Activated CD4-positive, alpha-beta T cell treated with anti-CD3 and anti-CD28 coated beads, Interleukin-2, amount 50 U/mL, for 1 hour (primary cell): ENCODE measurements at places on chromosomes 1 and 21.

DNA sequence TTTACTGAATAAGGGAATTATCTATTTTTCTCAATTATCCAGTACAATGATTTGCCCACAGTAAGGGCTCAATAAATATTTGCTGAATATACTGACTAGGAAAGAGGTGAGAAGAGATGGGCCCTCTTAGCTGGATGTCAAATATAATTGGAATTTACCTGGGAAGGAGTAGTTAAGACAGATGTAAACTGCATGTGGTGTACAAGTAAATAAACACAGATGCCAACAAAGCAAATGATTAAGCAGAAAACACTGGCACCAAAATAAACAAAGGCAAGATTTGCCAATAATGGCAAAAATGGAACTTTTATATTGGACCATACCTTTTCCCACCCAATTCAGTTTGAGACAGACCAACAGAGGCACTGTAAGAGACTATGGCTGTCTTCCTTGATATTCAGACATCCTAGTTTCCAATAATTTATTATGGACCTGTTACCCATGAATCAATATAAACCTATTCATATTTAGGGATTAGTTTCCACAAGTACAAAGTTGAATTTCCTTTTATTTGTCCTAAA, 7.4 kb downstream of the PNRC2 start:
- no peak for DNase-seq

- DNase-seq, result no peak
Measured at GRCh38 chr1:85661767-85662166, 46.5 kb downstream of the ZNHIT6 start.

DNA sequence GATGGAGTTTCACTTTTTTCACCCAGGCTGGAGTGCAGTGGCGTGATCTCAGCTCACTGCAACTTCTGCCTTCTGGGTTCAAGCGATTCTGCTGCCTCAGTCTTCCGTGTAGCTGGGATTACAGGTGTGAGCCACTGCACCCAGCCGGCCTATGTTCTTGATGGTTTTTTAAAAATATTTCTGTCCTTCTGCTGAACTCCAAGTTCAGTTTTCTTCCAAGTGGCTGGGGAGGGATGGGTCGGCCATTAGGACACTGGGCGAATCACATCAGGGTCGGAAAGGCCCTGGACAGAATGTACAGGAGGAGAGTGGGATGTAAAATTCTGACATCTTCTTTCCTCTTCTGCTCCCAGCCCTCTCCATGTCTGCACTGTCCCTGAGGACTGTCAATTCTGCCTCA, 289.6 kb downstream of the PTPRU start:
- no peak for DNase-seq

GRCh38 chr1:220217383-220217988, 54.8 kb downstream of the RAB3GAP2 start:
- DNase-seq, result no peak

DNA sequence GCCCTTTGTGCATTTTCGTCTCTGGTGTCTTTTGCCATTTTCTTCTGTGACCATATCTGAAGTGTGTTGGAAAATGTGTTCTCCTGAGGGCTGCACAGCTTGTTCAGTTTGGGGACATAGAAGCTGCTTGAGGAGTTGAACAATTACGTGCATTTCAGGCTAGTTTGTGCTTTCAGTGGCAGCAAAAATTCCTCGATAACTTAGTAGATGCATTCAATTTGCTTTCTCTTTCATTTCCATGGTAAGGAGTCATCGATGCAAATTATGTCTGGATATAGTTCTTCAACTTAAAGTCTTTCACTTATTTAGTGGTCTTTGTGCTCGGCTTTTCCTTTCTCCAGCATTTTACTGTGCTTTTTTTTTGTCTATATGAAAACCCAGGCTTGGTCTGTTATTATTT, 441.5 kb downstream of the PLA2G4A start:
- no peak for DNase-seq

DNA sequence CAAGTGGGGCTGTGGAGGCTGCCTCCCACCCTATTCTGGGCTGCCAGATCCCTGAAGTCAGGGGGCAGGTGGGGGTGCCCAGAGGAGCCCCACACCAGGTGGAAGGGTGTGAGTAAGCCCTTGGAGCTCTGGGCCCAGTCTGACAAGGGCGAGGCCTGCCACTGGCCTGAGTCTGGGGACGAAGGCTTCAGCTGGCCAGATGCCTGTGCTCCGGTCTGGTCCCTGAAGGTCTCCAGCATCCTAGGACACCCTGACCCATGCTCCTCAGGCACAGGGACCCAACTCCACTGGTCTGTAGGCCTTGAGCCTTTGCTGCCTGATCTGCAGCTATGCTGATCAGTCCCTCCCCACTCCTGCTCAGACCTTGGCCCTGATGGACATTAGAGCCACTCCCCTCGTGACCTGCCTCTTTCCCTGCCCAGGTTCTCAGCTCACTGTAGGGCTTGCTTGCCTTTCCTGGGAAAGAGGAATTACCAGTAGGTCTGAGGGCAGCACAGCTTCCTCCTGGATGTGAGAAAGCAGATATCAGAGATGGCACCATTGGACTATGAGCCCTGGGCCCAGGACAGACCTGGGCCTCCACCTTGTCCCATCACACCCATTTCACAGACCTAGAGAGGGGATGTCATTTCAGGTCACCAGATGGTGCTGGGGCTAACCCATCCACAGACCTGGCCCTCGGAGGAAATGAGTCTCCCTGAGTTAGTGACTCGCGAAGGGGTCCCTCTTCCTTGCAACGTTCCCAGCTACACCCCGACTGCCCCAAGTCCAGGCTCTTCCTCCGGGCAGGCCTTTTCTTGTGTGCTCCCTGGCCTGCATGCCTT, 32.8 kb upstream of the CSF3R start:
- DNase-seq, result no peak

- no peak for DNase-seq
Measured at GRCh38 chr1:224742349-224742748, 126.2 kb downstream of the CNIH3 start.

DNA sequence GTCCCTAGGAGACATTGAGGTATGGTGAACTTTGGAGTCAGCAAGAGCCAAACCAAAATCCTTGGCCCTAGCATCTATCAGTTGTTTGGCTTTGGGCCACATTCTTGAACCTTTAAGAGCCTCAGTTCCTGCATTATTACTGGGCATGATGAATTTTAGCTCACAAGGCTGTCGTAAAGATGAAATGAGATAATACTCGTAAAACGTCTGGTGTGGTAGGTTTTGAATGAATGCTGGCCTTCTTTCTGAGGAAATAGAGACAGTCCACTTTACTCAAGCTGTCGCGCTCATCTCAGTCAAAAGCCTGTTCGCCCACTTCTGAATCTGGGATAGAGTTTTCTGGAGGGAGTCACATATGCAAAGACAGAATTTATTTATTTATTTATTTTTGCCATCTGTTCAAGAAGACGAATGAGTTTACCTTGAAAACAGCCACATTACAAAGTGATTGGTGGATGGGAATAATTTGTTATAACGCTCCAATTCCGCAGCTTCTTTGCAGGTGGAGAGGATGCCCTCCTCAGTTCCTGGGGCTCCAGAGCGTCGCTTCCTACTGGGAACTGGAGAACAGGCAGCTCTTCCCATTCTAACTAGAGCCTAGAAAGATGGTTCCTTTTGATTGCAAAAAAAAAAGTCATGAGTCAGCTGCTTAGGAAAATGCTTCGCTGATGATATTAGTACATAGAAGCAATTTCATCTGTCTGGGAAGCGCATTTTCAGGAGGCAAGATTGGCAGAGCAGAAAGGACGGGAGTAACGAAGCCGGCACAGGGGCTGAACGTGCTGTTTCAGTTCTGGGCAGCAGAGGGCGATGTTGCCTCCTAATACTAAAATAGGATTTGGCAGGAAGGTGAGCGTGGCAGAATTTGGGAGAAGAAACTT, 49.9 kb upstream of the CYP2J2 start:
- DNase-seq, result peak; percentile 37

DNA sequence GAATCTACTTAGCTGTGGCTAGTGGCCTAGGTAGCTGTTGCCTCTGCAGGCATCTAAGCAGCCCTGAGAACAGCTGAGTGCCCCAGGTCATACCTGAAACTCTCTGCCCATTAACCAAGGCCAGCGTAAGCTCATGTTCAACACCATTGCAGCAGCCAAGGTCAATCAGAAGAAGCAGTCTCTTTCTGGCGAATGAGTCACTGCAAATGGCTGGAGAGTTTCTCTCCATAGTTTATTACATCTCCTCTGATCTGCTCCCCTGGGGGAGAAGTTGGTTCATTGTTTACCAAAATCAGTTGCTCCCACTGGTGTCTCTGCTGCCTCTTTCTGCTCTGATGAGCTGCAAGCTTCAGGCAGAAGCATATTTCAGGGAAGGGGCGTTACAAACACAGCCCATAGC, 6.9 kb upstream of the BCL9 start:
- DNase-seq, result no peak

GRCh38 chr1:179889589-179889988, 7.5 kb downstream of the TOR1AIP1 start:
- no peak for DNase-seq

- DNase-seq, result no peak
Measured at GRCh38 chr21:38220270-38220737, 36.5 kb upstream of the KCNJ15 start.

GRCh38 chr1:175208773-175209492, 16.4 kb upstream of the KIAA0040 start:
- peak; percentile 38 for DNase-seq

GRCh38 chr21:15252431-15252830, 187.6 kb upstream of the NRIP1 start:
- DNase-seq, result no peak

- peak; percentile 22 for DNase-seq
Measured at GRCh38 chr1:43978551-43979260, at the start of gene B4GALT2. Gene B4GALT2 (plus strand): TSS chr1:43979210. CDS start chr1:43981161, 1,951 bp downstream.

- DNase-seq, result no peak
Measured at GRCh38 chr1:106465666-106466065, 590.8 kb upstream of the PRMT6 start.

DNA sequence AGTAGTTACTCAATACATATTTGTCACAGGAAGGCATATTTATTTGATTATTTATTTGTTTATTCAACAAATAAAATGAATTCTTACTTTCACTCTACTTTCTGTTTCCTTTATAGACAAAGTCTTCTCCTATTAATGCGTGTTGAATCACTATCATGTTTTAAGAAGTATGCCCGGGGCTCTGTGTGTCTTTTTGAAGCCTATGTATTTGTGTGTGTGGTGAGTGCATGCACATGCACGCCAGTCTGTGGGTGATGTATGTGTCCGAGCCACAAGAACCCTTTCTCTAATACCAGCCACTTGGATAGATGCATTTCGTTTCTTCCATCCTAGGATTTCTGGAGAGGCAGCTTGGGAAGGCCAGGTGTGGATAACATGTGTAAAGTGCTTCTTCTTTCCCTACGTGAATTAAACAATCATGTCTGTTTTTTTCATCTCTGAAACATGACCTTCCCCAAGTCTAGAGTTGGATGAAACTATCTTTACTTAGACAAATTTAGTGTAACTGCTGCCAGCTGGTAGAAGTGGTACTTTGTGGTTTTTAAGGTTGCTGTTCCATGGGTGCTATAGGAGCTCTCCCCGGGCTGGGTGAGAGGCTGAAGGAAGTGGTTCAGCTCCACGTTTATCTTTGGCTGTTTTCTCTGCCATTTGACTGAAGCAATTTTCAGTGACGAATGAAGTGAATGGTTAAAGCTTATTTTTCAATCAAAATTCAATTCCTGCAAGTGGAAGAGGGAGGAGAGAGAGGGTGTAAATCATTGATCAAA, 46.8 kb upstream of the PPM1J start:
- no peak for DNase-seq

- DNase-seq, result no peak
Measured at GRCh38 chr1:101240041-101240430, 3.2 kb downstream of the S1PR1 start.

DNA sequence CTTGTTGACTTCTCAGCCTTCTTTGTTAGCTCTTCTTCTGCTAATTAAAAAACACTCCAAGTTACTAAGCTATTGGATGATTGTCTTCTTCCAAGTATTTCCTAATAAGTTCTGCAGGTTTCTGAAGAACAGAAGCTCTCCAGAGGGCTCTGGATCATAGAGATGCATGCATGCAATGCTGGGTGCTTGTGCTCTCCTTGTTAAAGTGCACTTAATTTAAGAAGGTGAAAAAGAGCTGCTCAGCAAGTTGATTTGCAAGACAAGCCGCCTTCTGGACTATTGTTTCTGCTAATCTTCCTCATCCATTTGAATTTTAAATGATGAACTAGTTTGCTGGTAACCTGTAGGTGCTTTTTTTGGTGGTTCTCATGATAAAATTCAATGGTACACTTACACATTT, 16.1 kb downstream of the RRP15 start:
- DNase-seq, result no peak

DNA sequence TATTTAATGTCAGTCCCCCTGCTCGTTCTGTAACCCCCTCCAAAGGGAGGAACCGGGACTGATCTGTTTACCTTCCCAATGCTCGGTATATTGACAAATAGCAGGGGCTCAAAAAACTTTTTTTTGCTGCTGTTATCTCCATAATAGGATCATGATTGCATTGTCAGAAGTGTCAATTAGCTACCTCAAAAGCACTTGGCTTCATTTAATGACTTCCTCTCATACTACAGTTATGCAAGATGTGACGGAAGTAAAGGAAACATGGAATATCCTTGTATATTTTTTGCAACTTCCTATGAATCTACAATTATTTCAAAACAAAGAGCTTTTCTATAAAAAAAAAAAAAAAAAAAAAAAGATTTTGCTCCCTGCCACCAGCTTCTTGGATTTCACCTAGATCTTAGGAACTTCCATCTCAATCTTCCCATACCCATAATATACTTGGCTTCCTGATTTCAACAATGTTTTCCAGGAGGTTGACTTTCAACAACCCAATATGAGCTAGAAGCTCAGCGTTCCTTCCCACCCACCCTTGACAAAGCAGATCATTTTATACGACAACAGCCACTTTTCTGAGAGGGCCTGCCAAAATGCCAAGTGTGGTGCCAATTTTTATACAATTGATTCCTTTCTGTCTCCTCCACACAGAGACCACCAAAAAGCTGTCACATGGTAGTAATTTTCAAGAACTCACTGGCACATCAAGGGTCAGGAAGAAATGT, 71.7 kb downstream of the SETD4 start:
- DNase-seq, result no peak

GRCh38 chr1:107914119-107914765, 50.7 kb downstream of the VAV3 start:
- no peak for DNase-seq

DNA sequence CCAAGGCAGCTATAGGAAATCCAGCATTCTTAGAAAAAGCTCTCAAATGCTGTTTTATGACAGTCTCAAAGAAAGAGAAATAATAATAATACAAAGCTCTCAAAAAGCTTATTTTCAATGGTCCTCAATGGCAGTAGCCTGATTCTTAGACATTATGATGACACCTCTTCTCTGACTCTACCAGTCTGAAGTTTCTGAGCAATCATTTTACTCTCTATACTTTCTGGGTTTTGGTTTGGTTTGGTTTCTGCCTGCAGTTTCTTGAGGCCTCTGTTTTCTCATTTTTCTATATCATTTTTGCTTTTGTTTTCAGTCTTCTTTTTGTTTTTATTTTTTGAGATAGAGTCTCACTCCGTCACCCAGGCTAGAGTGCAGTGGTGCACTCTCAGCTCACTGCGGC, 50.2 kb upstream of the TBX15 start:
- DNase-seq, result no peak

DNA sequence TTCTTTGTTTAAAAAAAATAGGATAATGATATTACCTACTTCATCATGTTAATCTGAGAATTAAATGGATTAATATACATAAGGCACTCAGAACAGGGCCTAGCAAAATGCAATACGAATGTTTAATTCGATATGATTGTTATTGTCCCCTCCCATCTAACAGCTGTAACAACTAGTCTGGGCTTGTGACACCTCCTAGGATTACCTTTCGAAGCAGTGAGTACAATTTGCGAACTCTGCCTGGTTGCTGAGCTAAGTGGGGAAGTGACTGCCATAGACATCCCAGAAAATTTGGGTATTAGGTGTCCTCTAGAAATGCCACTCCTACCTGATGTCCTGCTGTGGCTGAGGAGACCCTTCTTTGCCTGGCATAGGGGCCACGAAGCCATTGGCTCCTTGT, 3.0 kb downstream of the RASSF5 start:
- no peak for DNase-seq
